ENCODE measurements at places on chromosomes 2 and 18.

DNA sequence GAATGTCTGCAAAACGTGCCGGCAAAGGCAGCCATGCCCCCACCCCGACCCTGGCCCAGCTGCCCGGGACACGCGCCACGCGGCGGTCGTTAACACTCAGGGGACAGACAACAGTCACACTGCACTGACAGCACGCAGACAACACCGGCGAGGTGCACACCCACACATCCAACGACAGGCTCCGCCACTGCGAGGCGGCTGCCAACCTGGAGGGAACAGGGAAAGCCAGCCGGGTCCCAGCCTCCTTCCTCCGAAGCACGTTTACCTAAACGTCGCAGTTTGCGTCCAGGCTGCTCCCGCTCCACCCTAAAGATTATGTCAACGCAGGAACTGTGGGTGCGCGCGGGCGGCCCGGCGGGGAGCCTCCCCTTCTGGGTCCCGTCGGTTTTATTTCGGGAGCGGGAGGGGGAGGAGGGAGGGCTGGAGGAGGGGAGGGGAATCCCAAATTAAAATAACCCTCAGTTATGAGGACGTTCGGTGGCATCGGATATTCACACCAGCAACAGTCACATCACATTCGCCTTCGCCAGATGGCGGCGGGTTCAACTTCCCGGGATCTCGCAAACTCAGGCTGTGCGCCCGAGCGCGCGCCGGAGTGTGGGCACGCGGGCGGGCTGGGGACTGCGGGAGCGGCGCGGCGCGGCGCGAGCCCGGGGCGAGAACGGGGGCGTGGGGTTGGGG is 644 bp downstream of the PTGR3 start:
- DNase-seq = peak; percentile 13

- no peak for DNase-seq
Measured at GRCh38 chr2:1759611-1759930, 15.3 kb upstream of the PXDN start.

GRCh38 chr18:50162486-50163304 is 32.3 kb downstream of the MYO5B start:
- no peak for DNase-seq

- DNase-seq = no peak
Measured at GRCh38 chr2:166984797-166985196, 96.5 kb downstream of the XIRP2 start.

DNA sequence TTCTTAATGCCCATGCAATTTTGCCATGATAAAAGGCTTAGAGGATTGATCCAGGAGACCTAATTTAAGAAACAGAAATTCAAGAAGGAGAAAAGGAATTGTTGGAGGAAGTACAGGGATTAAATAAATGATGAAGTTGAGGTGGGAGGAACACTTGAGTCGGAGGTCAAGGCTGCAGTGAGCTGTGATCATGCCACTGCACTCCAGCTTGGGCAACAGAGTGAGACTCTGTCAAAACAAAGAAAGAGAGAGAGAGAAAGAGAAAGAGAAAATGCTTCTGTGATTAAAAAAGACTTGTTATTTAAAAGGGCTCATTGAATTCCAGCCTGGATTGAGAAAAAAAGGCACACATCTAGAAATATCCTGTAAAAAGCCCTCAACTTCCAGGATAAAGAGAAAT is 123.2 kb downstream of the B3GNT2 start:
- DNase-seq = no peak

GRCh38 chr2:241080405-241081189 is 21.5 kb downstream of the MTERF4 start:
- DNase-seq = no peak

DNA sequence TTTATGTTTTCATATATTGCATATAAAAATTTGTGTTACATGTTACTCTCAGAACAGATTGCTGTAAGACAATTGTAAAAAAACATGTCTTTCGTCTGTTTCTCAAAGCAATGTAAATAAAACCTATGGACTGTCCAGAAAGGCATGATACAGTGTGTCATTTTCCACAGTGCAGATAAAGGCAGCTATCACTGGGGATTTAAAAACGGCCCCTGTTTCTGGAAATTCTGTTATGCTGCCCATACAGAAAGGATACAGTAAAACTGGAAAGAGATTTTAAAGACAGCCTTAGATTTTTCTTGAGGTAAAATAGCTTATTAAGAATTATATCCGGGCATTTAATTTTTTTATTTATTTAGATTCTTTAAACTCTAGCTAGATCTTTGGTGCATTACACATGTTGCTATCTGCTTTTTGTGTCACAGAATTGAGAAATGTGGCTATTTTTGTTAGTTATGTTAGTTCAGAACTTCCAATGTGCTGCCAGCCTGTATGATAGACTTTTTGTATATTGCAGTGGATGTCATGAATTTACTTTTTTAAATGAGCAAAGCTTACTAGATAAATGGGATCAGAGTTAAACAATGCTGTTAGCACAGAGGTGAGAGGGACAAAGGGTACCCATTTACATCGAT is 859 bp upstream of the INO80D start:
- DNase-seq = no peak

DNA sequence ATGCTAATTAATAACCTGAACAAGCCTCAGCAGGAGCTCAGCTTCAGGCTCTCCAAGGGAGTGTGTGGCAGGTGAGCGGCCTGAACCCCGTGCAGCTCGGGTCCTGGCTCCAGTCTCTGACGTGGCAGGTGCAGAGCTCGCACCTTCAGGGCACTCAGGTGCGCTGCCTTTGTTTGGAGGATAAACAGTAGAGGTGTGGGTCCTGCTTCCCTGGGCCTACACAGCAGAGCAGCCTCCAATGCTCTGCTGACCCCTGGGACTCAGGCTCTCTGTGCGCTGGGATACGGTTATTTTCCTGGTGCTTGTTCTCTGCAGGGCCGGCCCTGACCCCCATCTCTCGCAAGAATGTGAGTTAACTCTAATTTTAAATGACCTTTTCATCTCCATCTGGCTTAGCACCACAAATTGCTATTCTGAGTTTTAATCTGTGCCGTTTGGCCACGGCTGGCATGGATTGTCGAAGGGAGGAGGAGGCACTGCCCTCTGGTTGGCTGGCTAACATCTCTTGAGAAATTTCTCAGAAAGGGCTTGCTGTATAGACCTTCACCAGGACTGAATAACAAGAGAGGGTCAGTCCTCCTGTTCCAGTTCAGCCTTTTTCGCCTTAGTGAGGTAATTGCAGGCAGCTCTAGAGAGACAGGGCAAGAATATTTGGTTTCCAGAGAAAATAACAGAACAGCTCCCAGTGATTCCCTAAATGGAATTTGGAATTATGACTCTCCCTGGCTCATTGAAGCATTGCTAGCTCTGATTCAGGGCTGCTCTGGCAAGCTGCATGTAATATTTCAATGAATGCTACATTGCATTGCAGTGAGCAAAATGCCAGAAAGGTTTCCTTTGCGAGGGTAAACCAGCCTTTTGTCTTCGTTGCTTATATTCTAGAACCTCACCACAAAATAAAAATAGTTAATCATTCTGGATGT is 161.8 kb downstream of the DCDC2C start:
- DNase-seq = no peak

GRCh38 chr2:159797543-159798375 is at the start of gene CD302:
CD302 (minus strand) TSS chr2:159798208; CDS start chr2:159798198, 10 bp downstream.
- DNase-seq = peak; percentile 18

- no peak for DNase-seq
Measured at GRCh38 chr2:130377491-130377890, 21.6 kb downstream of the PTPN18 start.

DNA sequence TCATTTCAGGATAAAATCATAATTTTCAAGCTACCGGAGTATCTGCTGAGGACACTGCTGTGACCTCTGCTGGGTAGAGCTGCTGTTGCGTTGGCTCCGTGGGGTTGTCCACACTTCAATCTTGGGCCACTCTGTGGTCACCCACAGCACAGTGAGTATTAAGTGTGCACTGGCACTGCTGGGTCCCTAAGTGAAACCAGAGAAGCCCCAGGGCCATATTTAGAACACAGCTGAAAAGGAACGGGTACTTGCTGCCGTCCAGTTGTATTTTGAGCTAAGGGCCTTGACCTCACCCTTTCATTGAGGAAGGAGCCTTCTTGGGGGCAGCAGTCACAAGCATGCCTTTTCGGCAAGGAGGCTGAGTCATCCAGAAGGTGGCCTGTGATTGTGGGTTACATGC is 10.1 kb downstream of the SLC9A4 start:
- DNase-seq = no peak

DNA sequence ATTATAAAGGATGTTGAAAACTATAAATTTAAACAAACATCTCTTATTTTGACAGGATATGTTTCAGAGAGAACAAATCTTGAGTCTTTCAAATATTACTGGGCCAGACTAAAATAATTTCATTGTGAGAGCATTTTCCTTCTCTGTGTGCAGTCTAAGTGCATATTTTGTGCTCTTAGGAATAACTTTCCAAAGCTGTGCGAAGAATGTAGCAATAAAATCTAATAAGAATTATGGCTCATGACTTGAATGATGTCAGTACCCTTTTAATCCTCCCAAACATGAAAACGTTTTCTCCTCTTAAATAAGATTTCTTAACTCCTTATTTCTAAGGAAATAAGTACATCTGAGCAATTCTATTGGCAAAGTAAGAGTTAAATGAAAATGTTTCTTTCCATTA is 76.2 kb upstream of the EFEMP1 start:
- DNase-seq = no peak

DNA sequence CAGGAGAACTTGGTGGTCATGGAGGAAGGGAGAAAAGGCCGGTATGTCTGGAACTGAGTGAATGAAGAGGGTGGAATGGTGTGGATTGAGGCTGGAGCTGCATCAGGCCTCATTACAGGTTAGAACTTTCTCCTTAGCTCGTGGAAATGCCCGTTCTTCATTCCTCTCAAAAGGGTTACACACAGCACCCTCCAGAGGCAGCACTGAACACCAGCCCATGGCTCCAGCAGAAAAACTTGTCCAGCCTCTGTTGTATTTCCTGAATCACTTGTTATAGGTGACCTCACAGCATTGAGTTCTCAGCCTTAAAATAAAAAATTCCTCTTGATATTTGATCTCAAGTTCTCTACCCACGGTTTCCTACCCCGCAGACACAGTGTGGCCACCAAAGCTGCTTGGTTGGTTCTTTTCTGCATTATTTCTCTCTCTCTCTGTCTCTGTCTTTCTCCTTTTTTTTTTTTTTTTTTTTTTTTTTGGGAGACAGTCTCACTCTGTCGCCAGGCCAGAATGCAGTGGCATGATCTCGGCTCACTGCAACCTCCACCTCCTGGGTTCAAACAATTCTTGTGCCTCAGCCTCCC is 89.6 kb downstream of the ITGB1BP1 start:
- peak; percentile 86 for DNase-seq

DNA sequence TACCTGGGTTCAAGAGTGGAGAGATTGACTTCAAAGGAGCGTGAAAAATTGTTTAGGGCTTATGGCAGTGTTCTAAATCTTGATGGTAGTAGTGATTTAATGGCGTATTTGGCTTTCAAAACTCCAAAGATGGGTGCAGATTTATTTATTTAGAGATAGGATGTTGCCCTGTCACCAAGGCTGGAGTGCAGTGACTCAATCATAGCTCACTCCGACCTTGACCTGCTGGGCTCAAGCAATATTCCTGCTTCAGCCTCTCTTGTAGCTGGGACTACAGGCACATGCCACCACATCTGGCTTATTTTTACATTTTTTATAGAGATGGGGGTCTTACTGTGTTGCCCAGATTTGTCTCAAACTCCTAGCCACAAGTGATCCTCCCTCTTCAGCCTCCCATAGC is 52.5 kb downstream of the FAM117B start:
- DNase-seq = peak; percentile 32

Measured in A172 (cell line).